ENCODE measurements at places on chromosomes 3 and 15.

DNA sequence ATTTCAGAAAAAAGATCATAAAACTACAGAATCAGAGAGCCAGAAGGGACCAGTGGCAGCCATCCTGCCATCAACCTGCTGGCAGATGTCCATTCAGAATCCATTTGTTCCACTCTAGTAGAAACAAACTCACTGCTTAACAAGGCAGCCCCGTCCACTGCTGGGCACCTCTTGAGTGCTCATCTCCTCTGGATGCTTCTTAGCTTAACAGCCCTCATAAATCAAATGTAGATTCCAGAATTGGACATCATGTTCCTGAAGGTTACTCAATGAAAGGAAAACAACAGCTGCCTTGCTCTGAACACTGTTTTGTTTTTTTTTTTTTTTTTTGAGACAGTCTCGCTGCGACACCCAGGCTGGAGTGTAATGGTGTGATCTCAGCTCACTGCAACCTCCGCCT is 37.3 kb downstream of the ABCC5 start:
- no peak for DNase-seq

DNA sequence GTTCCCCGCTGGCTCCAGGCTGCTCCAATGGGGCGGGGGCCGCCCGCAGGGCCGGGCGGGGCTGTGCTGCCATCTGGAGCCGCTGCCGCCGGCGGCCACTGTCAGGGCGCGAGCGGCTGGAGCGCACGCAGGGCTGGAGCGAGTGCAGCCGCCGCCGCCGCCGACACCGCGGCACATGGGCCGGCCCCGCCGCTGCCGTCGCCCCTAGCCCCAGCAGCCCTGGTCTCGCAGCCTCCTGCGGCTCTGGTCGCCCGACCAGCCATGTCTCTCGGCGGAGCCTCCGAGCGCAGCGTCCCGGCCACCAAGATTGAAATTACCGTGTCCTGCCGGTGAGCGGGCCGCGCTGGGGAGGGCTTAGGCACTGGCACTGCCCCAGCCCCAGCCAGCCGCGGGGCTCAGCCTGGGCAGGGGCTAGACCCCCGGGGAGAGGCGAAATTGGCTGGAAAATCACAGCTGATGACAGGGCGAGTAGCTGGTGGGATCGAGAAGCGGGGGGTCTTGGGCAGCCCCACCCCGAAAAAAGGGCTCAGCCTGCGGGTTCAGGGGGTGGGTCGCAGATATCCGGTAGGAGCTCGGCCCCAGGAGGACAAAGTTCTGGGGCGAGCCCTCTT is at the start of gene CPNE9:
TSS of gene CPNE9 (plus strand) at position 98 of the 611 bp plus-strand sequence. CDS start at position 262, 164 bp downstream.
- DNase-seq: no peak

- DNase-seq: peak; percentile 68
These were observed 35.8 kb downstream of the CPN2 start for GRCh38 chr3:194315088-194315964.

- DNase-seq: no peak
These were observed 1.5 kb downstream of the RHOA start for GRCh38 chr3:49410066-49410845.

GRCh38 chr3:73431183-73431900 is 193.4 kb downstream of the PDZRN3 start:
- DNase-seq: no peak

GRCh38 chr3:112848196-112848595 is 1.5 kb upstream of the CD200R1L start:
- no peak for DNase-seq

GRCh38 chr15:85681386-85681785 is 113.3 kb downstream of the KLHL25 start:
- no peak for DNase-seq

- DNase-seq: no peak
These were observed 126.1 kb downstream of the SERPINI1 start for GRCh38 chr3:167861649-167862048.

- no peak for DNase-seq
These were observed 1043.6 kb downstream of the TUSC7 start for GRCh38 chr3:117752984-117753717.

DNA sequence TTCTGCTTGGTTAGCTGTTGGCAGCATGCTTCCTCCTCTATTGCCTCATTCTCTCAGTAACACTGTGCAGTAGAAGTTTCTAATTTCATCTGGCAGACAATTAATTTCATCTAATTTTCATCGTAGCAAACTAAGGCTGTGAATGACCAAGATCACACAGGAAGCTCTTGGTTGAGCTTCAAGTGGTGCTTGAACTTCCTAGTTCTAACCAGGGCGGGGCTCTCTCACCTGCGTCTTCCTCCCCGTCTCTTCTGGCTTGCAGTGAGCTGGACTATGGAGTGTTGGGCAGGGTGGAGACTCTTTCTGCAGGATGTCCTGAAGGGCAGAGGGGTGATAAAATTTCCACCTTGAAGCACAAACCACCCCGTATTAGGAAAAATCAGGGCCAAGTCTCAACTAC is 2.0 kb upstream of the IL16 start:
- DNase-seq: no peak

DNA sequence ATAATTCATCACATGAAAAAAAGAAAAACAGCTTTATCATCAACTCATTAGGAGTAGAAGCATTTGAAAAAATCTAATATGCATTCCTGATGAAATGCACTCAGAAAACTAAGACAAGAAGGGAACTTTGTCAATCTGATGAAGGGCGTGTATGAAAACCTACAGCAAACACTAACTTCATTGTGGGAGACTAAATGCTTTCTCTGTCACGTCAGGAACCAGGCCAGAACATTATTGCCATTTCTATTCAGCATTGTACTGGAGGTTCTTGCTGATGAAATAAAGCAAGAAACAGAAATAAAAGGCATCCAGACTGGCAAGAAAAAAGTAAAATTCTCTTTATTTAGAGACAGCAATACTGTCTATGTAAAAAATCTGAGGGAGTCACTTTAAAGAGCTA is 235.2 kb downstream of the GABRB3 start:
- no peak for DNase-seq

GRCh38 chr3:179706233-179706632 is 53.4 kb downstream of the USP13 start:
- no peak for DNase-seq

- DNase-seq: no peak
These were observed 39.3 kb downstream of the C2CD4B start for GRCh38 chr15:62125773-62126172.

DNA sequence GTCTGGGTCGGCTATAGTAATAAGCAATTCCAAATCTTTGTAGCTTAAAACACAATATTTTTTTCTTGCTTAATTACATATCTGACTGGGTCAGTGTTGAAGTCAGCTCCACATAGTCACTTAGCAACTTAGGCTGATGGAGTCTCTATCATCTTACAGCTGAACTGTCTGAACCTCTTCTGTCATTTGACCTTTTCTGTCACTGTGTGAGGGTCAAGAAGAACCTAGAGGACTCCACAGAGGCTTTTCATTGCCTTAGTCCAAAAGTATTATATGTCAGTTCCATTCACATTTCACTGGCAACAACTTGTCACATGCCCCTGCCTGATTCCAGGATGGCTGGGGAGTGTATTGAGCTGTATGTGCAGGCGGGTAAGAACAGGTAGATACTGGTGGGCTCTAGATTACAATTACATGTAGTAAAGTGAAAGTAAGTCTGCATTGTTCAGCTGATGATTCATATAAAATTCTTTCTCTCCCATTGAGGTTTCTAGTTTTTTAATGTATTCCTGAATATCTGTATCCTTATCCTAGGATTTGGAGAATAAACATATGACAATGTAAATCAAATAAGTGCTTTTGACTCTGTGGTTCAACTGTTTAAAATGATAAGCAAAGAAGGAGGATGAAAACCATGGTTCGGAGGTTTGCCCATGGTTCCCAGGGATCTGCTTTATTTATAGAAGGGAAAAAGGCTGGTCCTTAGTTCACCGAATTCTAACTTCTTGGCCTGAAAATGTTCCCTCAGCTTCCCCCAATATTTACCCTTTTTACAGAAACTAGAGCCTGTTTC is 5.8 kb upstream of the ARPP21 start:
- DNase-seq: no peak

- DNase-seq: no peak
These were observed 14.7 kb downstream of the IQGAP1 start for GRCh38 chr15:90402767-90403166.

- peak; percentile 34 for DNase-seq
These were observed 335.6 kb downstream of the NLGN1 start for GRCh38 chr3:173733029-173733652.

DNA sequence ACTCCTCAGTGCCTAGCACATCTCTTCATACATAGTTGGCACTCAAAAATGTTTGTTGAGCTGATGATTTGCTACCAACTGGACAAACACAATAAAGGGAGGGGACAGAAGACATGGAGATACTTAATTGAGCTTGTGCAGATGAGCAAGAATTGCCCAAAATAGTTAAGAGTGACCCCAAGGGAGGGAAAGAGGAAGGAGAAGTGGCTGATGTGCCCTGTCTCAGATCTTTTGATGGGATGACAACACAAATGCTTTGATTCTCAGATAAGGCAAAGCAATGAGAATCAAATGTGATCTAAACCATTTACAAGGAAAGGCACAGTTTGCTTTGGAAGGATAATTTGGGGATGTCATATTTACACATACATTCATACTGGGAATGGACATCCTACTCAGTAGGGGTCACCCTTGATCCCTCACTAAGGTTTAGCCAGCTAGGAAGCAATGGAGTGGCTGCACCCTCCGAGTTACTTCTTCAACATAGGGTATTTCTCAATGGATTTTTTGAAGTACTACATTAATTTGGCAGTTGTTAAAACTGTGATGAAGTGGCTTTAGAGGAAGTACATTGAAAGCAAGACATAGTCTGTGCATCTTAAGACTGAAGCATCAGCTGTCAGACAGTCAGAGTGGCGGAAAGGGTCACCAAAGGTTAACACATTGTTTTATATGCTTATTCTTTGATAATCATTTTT is 21.9 kb upstream of the SSR3 start:
- no peak for DNase-seq

GRCh38 chr15:90020021-90020735 is 19.1 kb downstream of the ZNF710 start:
- DNase-seq: no peak

- DNase-seq: no peak
These were observed 74.4 kb upstream of the TLE3 start for GRCh38 chr15:70172124-70172523.

- no peak for DNase-seq
These were observed 2.8 kb downstream of the DUSP7 start for GRCh38 chr3:52053307-52054304.

GRCh38 chr15:100211855-100212850 is 129.6 kb downstream of the ADAMTS17 start:
- DNase-seq: no peak

- no peak for DNase-seq
These were observed 144.8 kb downstream of the TPRA1 start for GRCh38 chr3:127445581-127446343.

DNA sequence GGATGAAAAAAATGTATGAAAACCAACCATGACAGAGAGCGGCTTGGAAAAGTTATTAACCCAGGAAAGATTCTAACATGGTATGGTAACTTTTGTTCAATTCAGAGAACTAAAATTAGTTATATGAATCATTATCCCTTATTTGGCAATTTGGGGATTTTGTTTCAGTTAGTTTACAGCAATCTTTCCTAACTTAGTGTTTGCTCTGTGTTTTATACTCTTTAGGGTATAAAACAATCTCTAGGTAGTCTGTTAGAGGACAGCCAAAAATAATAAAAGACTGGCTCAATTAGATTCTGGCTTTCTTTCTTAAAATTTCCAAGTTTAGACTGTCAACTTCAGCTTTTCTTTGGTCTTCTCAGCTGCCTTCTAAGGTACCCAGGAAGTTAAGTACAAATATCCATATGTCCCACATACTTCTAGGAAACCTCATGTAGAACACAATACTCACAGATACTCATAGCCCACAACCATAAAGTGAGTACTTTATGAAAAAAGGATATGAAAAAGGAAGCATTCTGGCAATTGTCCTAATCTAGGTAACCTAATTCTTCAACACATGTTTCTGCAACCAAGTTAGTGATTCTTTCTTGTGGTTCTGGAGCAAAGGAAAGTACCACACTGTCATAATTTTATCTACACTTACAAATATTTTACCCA is 849.3 kb downstream of the ROBO1 start:
- no peak for DNase-seq

DNA sequence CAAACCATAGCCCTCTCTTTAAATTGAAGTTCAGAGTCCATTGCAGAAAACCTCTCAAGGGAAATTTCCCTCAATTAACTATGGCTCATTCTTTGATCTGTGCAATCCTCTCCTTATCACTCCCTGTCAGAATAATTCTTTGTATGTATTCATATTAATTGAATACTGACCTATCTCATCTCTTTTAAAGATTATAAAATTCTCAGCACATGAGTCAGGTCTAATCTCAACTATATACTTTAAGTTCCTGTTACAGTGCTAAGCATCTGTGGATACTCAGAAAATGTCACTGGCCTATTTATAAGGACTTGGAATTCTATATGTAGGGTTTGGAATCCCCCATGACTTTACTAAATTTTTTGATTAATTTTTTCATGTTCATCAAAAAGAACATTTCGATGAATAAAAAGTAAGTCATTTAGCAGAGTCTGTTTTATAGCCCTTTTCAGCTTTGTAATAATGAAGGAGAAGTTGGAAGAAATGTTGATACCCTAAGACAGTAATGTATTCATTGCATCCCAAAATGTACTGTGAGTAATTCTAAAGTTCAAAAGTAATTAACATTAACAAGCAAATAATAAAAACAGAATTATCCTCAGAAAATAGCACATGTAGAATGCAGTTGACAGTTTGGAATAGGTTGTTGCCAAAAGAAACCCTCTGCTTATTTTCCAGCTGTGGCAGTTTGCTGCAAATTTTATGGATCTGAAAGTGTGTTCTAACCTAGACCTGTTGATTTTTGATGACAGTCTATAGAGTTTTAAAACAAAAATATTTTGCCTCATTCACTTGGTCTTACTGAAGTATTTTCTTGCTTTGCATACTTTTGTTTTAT is 503.4 kb upstream of the CBLB start:
- DNase-seq: no peak

GRCh38 chr3:35965908-35966307 is 326.6 kb downstream of the ARPP21 start:
- peak; percentile 16 for DNase-seq

- no peak for DNase-seq
These were observed 79.4 kb upstream of the THBS1 start for GRCh38 chr15:39501366-39502081.

- DNase-seq: no peak
These were observed 135.0 kb downstream of the VPS8 start for GRCh38 chr3:184946917-184947316.

GRCh38 chr3:98985431-98985830 is 83.9 kb upstream of the DCBLD2 start:
- no peak for DNase-seq

- no peak for DNase-seq
These were observed 37.4 kb downstream of the ZNF860 start for GRCh38 chr3:32018757-32019564.

DNA sequence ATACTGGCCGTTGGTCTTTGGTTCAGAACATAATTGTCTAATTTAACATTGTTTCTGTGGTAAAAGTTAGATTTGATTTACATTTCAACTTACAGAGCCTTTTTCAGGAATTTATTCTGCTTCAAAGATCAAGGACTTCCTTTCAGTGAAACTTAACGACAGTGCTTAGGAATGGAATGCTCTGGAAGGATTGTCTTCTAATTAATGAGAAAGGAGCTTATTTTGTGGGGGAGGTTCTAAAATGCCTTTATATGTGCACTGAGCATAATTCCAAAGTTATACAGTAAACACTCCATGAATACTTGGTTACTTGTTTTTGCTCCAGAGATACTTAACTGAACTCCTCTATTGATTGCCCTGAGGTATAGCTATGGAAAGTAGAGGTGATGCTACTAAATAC is 75.7 kb downstream of the CACNA1D start:
- DNase-seq: no peak

Measured in KG1 (cell line).